ENCODE measurements at places on chromosomes 1 and 21.

- peak; percentile 84 for DNase-seq
These were observed 11.4 kb downstream of the FAM229A start for GRCh38 chr1:32350785-32351398.

- DNase-seq, result no peak
These were observed 25.0 kb upstream of the SLAMF1 start for GRCh38 chr1:160671603-160672517.

GRCh38 chr1:208432346-208432745 lies 188.2 kb upstream of the PLXNA2 start:
- DNase-seq, result no peak

- DNase-seq, result no peak
These were observed 3.9 kb upstream of the STIL start for GRCh38 chr1:47317841-47318240.

DNA sequence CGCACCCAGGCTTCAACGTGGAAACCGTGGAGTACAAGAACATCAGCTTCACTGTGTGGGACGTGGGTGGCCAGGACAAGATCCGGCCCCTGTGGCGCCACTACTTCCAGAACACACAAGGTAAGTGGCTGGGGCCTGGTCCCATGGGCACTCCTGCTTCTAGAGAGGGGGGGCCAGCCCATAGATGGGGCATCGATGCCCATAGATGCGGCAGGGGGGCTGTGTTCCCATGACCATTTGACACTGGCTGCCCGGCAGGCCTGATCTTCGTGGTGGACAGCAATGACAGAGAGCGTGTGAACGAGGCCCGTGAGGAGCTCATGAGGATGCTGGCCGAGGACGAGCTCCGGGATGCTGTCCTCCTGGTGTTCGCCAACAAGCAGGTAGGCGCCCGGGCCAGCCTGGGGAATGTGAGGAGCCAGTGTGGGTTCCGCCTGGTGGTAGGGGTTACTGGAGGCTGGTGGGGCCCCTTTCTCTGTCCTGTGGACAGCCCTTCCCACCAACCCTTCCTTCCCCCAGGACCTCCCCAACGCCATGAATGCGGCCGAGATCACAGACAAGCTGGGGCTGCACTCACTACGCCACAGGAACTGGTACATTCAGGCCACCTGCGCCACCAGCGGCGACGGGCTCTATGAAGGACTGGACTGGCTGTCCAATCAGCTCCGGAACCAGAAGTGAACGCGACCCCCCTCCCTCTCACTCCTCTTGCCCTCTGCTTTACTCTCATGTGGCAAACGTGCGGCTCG lies 5.6 kb downstream of the C1orf35 start:
- no peak for DNase-seq

- DNase-seq, result no peak
These were observed 114.7 kb downstream of the GRIK3 start for GRCh38 chr1:36919491-36920145.

GRCh38 chr1:163604896-163605295 lies 283.1 kb downstream of the NUF2 start:
- no peak for DNase-seq

GRCh38 chr1:22040286-22040623 lies 12.3 kb upstream of the CDC42 start:
- no peak for DNase-seq

DNA sequence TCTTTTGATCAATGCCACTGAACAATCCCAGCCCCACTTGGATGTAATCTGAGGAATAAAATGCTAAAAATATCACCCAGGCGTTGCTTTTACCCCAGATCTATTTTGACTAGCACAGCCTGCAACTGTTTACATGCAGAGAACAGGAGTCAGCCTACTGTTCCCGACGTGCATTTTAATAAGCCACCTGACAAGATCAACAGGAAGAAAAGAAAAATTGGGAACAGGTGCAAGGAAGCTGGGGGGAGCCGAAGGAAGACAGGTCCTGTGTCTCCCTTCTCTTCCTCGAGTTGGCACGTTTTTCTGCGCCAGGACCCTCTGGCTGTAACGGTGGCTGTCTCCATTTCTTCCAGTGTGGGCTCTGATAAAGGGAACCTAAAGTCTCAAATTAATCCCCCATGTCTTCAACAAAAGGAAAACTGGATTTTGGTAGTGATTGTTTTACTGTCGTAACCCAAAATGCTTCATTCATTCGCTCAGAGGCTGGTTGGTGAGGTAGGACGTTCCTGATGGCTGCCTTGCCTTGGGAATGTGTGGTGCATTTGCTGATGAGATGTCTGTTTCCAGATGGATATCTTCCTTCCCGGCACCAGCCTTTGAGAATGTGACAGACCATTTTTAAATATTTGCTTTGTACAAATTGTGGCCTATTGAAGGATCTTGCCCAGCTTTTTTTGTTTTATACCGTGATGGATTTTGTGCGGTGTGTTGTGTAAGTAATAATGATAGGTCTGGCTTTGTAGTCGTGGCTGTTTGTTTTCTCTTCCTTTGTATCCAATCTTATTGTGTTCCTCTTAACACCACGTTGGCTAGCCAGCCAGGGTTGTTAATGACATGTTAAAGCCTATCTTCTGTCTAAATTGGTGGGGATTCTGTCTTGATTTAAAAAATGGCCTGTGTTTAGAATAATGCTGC lies 117.5 kb downstream of the C1orf21 start:
- DNase-seq, result no peak

Measured in anterior cingulate cortex (tissue), 58 donors.